ENCODE measurements at places on chromosomes 2 and 18. TPM values are rescaled to one million over a fixed set of nuclear protein-coding genes. Genes with fewer than 3 reads are reported as not detected.
A peak's percentile ranks its signal among the peaks of the same experiment; 100 is the strongest.

DYNAP gene
- 0.07 TPM for polyA plus RNA-seq

OTOF gene
- polyA plus RNA-seq, result not detected

ANAPC1 gene
- polyA plus RNA-seq, result 34.4 TPM

TDRD15 gene
- polyA plus RNA-seq, result not detected

CHRNA1 gene
- polyA plus RNA-seq, result not detected

INHBB gene
- polyA plus RNA-seq, result 0.01 TPM

DNA sequence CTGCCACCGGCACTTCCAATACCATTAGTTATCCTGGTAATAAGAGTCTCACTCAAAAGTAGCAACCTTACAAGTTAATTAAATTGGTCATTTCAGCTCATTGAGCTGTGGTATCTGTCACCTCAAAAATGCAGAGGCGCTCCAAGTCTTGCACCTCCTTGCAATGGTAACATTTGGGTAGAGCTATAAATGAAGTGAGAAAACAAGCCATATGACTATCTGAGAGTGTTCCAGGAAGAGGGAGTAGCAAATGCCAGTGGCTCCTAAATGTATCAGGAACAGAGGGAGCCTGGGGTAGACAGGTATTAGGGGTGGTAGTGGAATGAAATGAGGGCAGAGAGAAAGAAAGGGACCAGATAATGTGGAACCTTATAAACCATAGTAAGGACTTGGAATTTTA is 6.0 kb upstream of the ZSCAN30 start:
- peaks cover 8% of the 10 kb centered on the region for H3K36me3 ChIP-seq
- peaks cover 3% of the 10 kb centered on the region for H3K4me1 ChIP-seq
- H3K27me3 ChIP-seq, result no peaks in the 10 kb centered on the region
- no peak for DNase-seq
- no peak overlapping the region for H3K4me3 ChIP-seq

CFLAR gene
- polyA plus RNA-seq, result 49.0 TPM

LINC00305 gene
- not detected for polyA plus RNA-seq

GRCh38 chr2:588074-588645 is 89.0 kb downstream of the TMEM18 start:
- peaks cover 4% of the 10 kb centered on the region for H3K27me3 ChIP-seq
- no peak overlapping the region for H3K27ac ChIP-seq
- no peak overlapping the region for H3K4me3 ChIP-seq
- H3K36me3 ChIP-seq, result no peaks in the 10 kb centered on the region
- DNase-seq, result no peak

CAVIN2 gene
- polyA plus RNA-seq, result 9.4 TPM

IL1RN gene
- polyA plus RNA-seq, result 190 TPM

DNA sequence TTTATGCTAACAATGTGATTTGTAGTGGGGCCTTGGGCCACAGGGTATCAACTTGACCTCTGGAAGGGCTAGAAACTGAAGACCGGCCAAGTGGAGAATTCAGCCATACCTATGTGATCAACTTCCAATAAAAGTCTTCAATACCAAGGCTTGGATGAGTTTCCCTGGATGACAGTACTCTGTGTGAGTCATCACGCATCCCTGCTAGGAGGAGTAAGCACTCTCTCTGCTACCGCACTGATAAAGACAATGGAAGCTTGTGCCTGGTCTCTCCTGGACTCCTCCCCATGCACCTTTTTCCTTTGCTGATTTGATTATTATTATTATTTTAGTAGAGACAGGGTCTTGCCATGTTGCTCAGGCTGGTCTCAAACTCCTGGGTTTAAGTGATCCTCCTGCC is 58.1 kb downstream of the SKA1 start:
- no peaks in the 10 kb centered on the region for H3K27me3 ChIP-seq
- no peak overlapping the region for H3K4me3 ChIP-seq
- no peaks in the 10 kb centered on the region for H3K36me3 ChIP-seq
- H3K4me1 ChIP-seq, result no peaks in the 10 kb centered on the region
- no peak for DNase-seq
- H3K27ac ChIP-seq, result no peak overlapping the region

DNA sequence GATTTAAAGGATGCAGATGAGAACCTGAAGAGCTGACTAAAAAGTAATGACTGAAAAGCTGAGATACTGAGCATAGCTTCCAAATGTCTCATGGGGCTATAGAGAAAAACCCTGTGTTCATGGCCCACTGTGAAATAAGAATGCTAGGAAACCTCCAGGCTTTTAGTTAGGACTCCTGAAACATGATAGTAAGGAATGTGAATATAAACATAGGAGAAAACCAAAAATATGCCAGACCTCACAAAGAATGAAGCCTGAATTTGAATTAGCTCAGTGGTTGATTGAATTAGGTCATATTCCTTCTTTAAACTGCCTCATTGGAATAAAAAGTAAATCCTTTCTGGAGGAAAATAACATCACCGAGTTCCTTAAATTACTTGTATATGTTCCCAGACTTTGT is 194.5 kb upstream of the NXPH2 start:
- H3K27me3 ChIP-seq, result no peaks in the 10 kb centered on the region
- no peak for DNase-seq
- no peaks in the 10 kb centered on the region for H3K4me1 ChIP-seq
- H3K27ac ChIP-seq, result no peak overlapping the region
- H3K36me3 ChIP-seq, result no peaks in the 10 kb centered on the region
- H3K4me3 ChIP-seq, result no peak overlapping the region

DNA sequence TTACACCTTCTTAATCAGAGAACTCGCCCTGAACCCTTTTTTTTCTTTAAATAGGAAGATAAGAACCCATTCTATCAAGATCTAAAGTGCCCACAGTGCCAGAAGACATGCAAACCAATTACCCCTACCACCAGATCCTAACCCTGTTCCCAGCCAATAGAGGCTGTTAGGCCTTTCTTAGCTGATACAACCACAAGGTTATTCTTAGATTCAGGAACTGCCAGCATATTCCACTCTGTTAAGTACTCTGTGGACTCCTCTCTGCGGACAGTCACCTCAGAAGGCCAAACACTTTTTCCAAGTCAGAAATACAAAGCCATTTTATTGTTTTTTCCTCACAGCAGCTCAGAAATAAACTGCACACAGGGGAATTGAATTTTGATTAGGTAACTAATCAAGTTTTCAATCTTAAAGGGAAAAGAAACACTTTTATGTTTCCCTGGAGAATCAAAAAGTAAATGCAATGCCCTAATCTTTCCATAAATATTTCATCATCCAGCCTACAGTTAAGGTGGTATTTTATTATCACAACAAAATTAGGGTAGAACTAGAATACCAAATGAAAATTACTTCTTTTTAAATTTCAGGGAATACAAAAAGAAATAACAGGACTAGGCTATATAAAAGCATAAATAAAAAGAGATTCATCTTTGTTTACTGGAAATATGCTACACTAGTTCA is 111.4 kb downstream of the NBAS start:
- DNase-seq, result no peak
- H3K36me3 ChIP-seq, result no peaks in the 10 kb centered on the region
- peaks cover 6% of the 10 kb centered on the region for H3K4me1 ChIP-seq
- H3K27me3 ChIP-seq, result no peaks in the 10 kb centered on the region
- H3K4me3 ChIP-seq, result no peak overlapping the region

- no peak overlapping the region for H3K27ac ChIP-seq
- peaks cover 2% of the 10 kb centered on the region for H3K36me3 ChIP-seq
- no peak overlapping the region for H3K4me3 ChIP-seq
- no peaks in the 10 kb centered on the region for H3K4me1 ChIP-seq
- H3K27me3 ChIP-seq, result no peaks in the 10 kb centered on the region
Measured at GRCh38 chr2:20025065-20025786, 12.8 kb upstream of the MATN3 start.

CIDEA gene
- 3.0 TPM for polyA plus RNA-seq

DNA sequence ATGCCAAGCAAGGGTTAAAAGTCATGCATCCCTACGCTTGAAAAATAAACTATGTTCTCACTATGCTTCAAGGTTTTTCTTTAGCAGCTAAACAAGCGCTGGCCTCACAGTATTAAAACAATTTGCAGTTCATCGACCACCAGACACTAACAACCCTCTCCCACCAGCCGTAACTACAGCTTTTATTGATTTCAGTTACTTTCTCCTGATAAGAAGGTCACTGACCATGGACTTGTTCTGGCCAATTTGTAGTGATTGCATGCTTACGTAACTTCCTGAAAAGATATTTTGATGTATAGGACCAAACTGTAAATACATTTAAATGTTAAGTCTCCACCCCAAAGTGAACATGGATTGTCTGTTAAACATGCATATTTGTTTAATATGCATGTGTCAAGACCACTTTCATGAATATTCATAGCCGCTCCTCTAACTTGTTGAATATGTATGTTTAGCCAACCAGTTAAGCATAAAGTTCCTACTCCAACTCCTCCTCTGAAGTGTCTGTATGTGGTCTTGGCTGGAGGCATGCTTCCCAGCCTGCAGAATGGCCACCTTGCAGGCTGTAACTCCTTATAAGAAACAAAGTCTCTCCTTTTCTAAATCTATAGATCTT is 1.7 kb upstream of the THOC1 start:
- no peaks in the 10 kb centered on the region for H3K36me3 ChIP-seq
- H3K4me3 ChIP-seq, result no peak overlapping the region
- DNase-seq, result no peak
- peaks cover 21% of the 10 kb centered on the region for H3K4me1 ChIP-seq
- H3K27ac ChIP-seq, result no peak overlapping the region

DNA sequence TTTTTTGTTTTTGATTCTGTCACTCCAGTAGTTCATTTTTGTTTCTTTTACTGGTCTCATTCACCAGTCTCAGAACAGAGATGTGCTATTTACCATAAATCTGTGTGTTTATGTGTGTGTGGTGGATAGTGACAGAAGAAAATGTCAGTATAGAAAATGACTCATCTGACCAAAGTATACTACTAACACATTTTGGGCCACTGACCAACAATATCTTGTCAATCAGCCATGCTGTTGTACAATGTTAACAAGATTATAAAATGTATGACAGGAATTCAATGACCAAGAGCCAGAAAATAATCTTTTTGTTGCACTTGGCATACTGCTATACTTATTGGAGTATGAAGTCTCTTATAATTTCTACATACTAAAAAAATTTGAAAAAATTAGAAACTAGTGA is 1081.4 kb upstream of the NRXN1 start:
- H3K27me3 ChIP-seq, result no peaks in the 10 kb centered on the region
- DNase-seq, result no peak
- no peaks in the 10 kb centered on the region for H3K36me3 ChIP-seq
- H3K27ac ChIP-seq, result no peak overlapping the region
- no peaks in the 10 kb centered on the region for H3K4me1 ChIP-seq

DNA sequence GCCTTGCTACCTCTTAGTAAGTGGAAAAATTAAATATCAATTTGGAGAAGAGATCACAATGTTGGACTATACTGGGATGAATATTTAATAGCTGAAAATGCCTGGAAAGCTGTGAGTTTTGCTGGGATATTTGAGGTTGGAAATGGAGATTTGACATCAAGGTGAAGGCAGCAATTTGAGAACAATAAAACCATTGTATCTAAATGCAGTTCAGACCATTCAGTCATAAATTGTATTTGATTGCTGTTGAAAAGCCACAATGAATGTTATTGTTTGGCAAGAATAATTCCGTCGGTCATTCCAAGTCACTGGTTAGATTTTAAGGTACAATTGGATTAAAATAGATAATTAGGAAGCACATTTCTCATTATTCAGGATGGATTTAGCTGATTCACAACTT is 325.6 kb downstream of the HRH4 start:
- H3K36me3 ChIP-seq, result no peaks in the 10 kb centered on the region
- H3K27me3 ChIP-seq, result peaks cover 4% of the 10 kb centered on the region
- H3K4me3 ChIP-seq, result no peak overlapping the region
- no peaks in the 10 kb centered on the region for H3K4me1 ChIP-seq
- H3K27ac ChIP-seq, result no peak overlapping the region

GRCh38 chr2:124121760-124122275 is 96.7 kb downstream of the CNTNAP5 start:
- no peaks in the 10 kb centered on the region for H3K36me3 ChIP-seq
- no peak overlapping the region for H3K27ac ChIP-seq
- no peak overlapping the region for H3K4me3 ChIP-seq

SP5 gene
- polyA plus RNA-seq, result not detected

GRCh38 chr2:234411793-234412192 is 85.1 kb downstream of the ARL4C start:
- DNase-seq, result no peak
- no peak overlapping the region for H3K4me3 ChIP-seq
- H3K4me1 ChIP-seq, result peaks cover 17% of the 10 kb centered on the region
- no peaks in the 10 kb centered on the region for H3K27me3 ChIP-seq

CYS1 gene
- 0.14 TPM for polyA plus RNA-seq

GRCh38 chr2:158967731-158968395 is 577 bp upstream of the TANC1 start:
- peak overlapping the region; percentile 97 for H3K4me3 ChIP-seq
- peaks cover 32% of the 10 kb centered on the region for H3K4me1 ChIP-seq
- peaks cover 2% of the 10 kb centered on the region for H3K36me3 ChIP-seq
- H3K27ac ChIP-seq, result peak overlapping the region; percentile 87
